ENCODE measurements at places on chromosomes 12 and 14.
A peak's percentile ranks its signal among the peaks of the same experiment; 100 is the strongest.

GRCh38 chr12:12404297-12404696 lies 47.4 kb downstream of the BORCS5 start:
- no peak for DNase-seq

GRCh38 chr12:62866451-62867082 lies 68.4 kb downstream of the PPM1H start:
- DNase-seq: no peak

- DNase-seq: no peak
Observed at GRCh38 chr14:31965735-31966598, 111.1 kb upstream of the ARHGAP5 start.

GRCh38 chr12:115466076-115466475 lies 782.1 kb upstream of the TBX3 start:
- DNase-seq: no peak

DNA sequence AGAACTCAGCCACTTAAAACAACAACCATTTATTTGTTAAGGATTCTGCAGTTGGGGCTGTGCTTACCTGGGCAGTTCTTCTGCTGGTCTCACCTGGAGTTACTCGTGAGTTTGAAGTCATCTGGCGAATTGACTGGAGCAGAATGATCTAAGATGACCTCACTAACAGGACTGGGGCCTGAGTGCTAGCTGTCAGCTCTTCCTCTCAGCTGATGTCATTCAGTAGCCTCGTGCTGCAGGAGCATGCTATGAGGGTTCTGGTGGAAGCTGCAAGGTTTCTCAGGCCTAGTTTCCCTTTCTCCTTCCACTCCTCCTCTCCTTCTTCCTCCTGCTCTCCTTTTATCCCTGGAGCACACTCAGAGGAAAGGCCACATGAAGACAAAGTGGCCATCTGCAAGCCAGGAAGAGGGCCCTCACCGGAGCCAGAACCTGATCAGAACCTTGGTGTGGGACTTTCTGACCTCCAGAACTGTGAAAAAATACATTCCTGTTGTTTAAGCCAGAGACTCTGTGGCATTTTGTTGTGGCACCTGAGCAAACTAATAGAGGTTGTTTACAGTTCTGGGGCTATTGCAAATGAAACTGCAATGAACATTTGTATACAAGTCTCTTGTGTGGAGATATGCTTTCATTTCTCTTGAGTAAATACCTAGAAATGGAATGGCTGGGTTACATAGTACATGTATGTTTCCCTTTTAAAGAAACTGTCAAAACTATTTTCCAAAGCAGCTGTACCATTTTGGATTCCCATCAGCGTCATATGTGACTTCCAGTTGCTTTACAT lies 21.9 kb upstream of the MAP3K9 start:
- DNase-seq: no peak

GRCh38 chr12:52278575-52279421 lies 4.4 kb downstream of the KRT86 start:
- peak; percentile 78 for DNase-seq

DNA sequence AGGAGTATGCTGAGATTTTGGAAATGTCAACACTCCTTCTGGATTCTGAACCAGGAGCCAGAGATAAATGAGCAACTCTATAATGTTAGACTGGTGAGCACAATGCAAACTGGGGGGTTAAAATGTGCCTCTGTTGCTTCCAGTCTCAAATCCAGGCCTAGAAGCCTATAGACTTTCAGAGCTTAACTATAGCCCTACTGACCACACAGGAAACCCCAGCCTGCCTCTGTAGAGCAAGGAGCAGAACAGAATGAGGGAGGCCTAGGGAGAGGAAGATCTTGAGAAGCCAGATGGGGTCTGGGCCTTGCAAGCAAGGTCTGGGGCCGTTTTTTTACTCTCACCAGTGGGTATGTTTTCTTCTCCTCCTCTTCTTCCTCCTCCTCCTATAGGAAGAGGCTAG lies 225.4 kb upstream of the KITLG start:
- no peak for DNase-seq

DNA sequence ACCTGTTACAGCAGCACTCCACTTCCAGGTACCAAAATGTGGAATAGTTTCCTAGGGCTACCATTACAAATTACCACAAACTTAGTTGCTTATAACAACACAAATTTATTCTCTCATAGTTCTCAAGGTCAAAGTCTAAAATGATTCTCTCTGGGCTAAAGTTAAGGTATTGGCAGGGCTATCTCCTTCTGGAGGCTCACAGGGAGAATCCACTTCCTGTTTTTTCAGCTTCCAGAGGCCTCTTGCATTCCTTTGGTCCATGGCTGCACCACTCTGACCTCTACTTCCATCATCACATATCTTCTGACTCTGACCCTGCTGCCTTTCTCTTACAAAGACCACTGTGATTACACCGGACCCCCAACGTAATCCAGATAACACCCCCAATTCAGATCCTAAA lies 2.9 kb upstream of the GARIN6 start:
- no peak for DNase-seq

DNA sequence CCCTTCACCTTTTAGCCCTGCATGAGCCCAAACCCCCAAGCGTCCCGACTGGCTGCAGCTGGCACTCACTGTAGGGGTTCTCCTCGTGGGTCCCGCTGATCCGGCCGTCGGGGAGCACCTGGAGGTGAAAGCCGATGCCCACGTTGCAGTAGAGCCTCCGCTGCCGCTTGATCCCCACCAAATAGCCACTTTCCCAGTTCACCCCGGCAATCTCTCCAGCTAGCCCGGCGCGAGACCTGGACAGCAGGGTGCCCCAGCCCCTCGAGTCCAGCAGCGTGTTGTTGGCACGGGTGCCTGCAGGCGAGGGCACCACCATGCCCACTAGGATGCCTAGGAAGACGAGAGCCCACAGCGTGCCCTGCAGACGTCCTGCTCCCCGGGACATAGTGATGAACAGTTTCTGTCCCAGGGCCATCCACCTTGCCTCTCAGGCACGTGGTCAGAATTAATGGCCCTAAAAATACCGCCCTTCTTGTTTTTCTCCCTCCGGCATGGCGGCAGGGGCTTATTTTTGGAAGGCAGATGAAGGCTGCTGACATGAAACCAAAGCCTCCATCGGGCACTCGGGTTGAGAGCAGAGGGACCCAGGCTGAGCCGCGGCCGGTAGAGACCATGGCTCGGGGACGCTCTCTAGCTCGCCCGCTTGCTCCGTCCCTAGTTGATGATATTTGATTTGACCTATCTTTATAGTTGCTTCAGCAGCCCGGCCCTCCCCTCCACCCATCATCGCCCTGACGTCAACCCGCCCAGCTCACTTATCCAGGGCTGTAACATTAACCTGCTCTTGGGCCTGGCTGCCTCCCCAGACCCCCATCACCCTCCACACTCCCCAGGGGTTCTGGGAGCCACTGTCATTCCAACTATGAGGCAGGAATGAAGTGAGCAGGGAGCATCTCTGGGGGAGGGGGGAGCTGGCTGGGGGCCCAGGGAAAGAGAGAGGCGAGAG lies at the start of gene FGF6:
Gene FGF6 (minus strand): TSS at position 660 of the 946 bp plus-strand sequence. CDS start 245 bp downstream, at position 415.
- DNase-seq: no peak

DNA sequence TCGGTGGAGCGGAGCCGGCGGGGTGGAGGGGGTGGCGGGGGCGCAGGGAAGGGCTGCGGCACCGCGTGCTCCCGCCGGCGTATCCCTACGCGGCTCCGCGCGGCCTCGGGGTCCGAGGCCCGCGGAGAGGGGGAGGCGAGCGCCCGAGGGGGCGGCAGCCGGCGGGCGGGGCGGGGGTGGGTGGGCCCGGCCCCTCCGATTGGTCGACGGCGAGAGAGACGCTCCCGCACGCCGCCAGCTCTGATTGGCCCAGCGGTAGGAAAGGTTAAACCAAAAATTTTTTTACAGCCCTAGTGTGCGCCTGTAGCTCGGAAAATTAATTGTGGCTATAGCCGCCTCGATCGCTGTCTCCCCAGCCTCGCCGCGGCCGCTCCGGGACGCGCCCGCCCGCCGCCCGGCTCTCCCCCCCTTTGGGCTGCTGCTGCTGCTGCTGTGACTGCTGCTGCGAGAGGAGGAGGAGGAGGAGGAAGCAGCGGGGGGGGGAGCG lies at the start of gene FOXG1:
Gene FOXG1 (plus strand): TSS at position 319 of the 487 bp plus-strand sequence. CDS start 493 bp downstream, outside the sequence.
- DNase-seq: no peak

GRCh38 chr14:85224241-85224640 lies 305.7 kb upstream of the FLRT2 start:
- no peak for DNase-seq

GRCh38 chr12:52183544-52183910 lies 8.3 kb downstream of the KRT80 start:
- no peak for DNase-seq

DNA sequence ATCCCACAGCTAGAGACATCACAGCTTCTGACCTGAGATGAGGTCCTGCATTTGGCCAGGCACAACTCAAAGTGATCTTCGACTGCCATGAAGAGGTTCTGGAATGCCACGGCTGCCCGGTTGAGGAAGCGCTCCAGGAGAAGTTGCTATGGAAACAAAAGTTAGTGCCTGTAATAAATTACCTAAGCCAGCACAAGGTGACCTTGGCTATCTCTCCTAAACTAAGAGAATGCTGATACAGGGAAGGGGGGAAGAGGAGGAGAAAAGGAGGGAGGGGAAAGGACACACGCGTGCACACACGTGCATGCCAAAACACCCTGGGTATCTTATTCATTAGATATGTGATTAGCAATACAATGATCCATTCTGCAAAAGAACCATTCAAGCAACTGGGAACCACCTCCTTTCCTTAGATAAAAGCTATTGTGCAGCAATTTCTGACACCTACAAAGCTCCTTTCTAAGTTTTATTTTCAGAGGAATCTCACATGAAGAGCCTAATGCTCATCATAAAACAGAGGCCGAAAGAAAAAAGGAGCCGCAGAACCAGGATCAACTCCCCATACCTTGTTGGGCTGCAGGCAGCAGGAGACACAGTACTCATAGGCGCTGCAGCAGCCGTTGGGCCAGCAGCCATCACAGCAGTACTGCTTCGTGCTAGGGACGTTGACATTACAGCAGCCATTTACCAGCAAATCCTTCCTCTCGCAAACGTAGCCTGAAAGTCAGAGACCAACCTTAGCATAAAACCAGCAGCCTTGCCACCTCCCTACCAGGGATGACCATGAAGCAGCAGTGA lies 17.9 kb downstream of the SPRING1 start:
- DNase-seq: no peak

- DNase-seq: no peak
Observed at GRCh38 chr14:103578401-103579075, 15.8 kb downstream of the COA8 start.

GRCh38 chr12:132393245-132393795 lies 63.9 kb upstream of the GALNT9 start:
- no peak for DNase-seq

GRCh38 chr12:88624911-88625310 lies 44.6 kb upstream of the KITLG start:
- no peak for DNase-seq

DNA sequence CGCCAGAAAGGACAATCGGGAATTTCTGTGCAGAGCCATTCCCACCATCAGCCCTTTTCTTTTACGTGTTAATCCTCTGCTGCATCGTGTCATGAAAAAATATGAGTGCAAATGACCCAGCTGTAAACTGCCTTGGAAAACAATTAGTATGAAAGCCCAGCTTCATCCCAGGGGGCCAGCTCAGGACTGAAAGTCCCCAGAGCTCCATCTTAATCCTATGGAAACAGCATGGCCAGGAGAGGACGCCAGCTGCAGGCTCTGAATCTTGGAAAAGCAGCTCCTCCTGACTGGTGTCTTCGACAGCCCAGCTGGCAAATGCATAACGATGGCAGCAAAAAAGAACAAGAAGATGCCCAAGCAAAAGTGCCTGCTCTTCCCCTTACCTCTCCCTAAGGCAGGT lies 191.5 kb downstream of the NTF3 start:
- no peak for DNase-seq

DNA sequence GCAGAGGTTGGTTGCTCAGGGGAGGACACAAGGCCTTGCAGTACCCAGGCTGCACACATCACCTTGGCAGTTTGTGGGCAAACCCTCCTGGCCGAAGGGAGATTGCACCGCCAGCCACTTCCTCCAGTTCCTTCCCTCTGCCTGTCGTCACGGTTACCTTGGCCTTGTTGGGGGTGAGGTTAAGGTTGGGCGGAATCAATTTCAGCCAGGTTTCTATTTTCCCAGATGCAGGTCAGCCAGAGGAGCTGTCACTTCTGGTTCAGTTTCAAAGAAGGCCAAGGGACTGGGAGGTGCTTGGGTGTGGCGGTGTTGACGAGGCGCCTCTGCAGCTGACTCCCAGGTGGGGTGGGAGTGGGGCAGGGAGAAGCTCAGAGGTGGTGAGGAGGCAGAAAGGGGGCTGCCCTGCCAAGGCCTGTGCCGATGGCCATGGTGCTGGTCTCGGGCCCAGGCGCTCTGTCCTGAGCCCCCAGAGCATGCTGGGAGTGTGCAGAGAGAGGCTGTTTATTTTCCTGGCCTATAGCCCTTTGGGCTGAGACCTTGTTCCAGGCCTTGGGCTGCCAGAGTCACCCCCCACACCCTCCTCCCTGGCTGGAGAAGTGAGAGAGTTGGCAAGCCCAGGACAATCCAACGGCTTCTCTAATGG lies 31.4 kb downstream of the JDP2 start:
- no peak for DNase-seq

DNA sequence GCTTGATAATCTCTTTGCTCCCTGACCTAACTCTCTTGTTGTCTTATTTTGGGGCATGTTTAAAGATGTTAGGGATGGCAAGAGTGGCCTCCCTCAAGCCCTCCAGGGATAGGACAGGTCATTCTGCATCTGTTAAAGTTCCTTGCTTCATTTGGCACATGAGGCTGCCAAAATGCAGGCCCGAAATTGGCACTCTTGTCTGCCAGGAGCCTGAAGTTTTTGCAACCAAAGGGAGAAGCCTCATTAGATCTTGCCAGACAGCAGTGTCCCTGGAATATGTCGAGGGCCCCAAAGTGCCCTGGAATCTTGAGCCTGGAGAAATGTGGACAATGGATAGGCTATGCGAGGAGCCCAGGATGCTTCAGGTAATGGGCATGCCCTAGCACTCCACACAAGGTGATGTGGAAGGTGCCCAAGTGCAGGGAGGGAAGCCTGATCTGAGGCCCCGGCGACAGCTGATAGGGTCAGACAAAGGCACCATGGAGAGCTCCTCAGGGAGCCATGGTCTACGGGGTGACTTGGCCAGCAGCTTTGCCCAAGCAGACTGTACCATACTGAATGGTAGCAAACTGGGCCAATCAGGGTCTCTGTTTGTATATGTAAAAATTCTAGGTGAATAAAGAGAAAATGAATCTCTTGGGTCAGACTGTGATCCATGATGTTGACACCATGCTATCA lies 173.0 kb upstream of the WSCD2 start:
- DNase-seq: no peak

DNA sequence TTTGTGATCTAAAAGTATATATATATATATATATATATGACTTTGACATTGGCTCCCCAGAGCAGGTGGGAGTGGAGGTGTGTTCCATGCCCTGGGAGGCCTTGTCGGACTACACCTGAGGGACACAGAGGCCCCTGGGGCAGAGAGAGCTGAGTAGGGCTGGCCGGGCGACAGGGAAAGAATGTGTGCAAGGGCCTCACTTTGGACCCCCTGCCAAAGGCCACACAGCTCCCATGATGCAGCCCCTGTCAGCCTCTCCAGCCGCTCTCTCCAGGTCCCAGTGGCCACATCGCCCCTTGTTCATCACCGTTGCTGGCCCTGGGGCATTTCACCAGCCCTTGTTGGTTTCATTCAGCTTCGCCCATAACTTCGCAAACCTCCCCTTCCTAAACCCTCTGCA lies 123.9 kb downstream of the BCL11B start:
- no peak for DNase-seq
